ENCODE measurements at places on chromosomes 6 and 20.
A peak's percentile ranks its signal among the peaks of the same experiment; 100 is the strongest.

- DNase-seq, result no peak
Measured at GRCh38 chr6:3585320-3585935, 128.6 kb upstream of the SLC22A23 start.

- no peak for DNase-seq
Measured at GRCh38 chr6:125843593-125843992, 52.8 kb downstream of the NCOA7 start.

DNA sequence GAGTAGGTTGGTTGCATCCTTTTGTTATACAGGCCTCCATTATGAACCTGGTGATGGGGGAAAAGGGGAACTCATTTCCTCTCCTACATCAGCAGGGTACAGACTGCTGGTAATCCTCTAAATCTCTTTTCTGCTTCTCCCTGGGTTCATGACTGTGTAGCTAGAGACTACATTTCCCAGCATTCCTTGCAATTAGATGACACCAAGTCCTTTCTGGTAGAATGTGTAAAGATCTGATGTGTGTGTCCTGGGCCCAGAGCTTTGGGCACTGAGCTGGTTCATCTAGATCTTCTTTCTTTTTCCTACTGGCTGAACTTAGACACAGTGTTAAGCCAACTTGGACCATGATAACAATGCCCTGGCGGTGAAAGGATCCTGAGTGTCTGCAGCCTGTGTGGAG lies 104.7 kb upstream of the IFNGR1 start:
- no peak for DNase-seq

DNA sequence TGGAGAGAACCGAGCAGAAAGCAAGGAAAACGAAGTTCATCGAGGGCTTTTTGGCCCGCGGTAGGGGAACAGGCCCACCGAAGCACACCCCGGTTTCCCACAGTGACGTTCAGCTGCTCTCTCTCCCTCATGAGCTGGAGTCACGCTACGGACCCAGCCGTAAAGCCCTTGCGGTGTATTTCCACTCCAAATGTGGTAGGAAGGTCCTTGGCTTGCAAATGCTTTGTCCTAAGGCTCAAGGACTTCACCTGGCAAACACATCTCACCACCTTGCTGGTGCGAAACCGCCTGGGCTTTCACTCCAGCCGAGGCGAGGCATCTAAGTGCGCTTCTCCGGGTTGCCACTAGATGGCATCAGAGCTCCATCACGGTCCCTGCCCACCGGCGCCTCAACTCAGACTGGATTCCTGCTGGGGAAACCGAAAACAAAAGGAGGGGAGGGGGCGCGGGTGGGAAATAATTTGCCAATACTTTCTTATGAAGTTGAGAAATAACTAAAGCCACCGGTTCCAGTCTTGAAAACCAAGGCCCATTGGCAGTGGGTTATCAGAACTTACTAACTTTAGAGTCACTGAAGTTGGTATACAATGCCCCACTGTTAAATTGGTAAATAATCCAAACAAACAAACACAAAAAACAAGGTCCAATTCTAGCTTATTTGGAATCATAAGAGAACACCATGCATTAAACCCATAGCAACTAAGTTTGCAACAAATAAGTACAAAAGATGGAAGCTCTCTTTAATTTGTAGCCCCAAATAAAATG lies 13.4 kb upstream of the FOXC1 start:
- peak; percentile 41 for DNase-seq

DNA sequence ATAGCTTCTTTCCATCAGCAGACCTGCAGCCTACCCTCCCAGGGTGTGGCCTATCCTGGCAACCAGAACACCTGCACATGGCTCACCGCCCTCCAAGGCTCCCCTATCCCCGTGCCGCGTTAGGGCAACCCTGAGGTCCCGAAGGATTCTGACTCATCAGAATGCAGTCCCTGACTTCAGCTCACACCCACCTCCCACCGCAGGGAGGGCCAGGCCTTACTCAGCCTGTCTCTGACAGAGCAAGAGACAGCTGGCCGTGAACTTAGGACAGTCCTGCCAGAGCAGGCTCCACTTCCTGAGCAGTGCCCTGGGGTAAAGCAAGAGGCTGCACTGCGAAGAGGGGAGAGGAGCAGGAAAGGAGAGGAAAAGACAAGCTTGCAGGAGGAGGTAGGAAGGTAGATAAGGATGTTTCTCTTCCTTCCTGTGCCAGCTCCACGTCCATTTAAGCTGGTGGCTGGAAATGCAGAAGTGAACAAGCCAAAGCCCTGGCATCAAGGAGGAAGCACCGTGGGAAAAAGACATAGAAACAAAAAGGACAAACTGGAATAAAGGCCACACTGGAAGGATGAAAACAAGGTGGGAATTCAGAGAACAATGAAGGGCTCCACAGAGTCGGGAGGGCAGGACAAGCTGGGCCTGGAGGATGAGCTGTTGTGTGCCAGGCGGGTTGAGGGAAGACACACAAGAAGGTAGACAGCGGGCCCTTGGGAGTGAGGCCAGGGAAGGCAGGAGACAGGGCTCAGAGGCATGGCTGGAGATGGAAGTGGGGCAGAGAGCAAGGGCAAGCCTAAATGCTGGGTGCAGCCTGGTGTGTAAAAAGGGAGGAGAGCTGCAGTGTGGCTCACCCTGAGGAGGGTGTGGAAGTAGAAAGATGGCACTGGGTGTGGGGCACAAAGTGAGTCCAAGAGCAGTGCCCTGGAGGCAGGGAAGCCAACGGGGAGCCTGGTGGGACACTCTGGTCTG lies 102.7 kb downstream of the SLC23A2 start:
- no peak for DNase-seq

DNA sequence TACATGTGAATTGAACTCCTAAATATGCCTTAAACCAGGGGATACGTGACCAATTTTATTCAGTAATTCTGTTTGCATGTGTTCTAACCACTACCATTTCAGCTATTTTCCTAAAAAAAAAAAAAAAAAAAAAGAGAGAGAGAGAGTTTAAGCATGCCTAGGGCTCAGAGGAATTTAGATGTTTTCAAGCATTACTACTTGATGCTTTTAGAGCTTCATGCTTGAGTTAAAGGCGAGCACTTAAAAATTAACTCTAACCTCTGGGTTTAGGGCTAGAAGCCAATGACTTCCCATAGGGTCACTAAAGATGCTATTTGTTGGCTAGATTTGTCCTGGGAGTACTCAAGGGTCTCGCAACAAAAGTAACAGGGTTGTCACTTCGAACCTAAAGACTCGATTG lies 217.7 kb downstream of the ATXN1 start:
- no peak for DNase-seq

DNA sequence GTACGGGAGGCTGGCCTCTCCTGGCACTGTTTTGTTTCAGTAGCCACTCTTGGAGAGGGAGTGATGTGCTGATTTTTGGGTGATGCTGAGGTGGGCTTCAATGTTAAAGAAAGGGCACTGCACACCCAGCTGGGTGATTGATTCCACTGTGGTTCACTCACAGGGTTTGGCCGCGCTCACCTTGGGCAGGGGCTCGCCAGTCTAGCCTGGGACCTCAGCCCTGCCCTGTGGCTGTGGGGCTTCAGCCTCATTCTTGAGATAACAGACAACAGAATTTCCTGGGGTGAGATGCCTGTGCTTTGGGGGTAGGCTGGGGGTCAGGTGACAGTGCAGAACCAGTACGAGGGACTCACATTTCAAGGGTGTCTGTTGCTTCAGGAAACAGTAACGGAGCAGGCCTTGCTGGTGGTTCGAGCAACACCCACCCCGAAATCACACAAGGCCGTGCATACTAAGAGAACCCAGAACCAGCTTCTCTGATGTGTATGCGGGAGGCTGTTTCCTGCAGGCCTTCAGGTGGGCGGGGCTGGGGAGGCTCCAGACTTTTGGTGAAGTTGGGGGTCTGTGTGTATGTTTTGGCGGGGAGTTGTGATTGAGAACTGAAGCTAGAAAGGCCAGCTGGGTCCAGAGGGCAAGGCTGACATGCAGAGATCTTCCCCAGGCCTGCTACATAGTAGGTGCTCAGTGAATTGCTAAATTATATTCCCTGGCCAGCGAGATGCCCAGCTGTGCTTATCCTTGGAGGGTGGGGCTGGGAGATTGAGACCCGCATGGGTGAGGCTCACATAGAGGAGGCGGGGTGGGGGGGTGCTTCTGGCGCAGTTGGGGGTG lies 154.2 kb upstream of the RNF24 start:
- DNase-seq, result no peak

- no peak for DNase-seq
Measured at GRCh38 chr6:158737710-158738615, 81.2 kb downstream of the EZR start.

DNA sequence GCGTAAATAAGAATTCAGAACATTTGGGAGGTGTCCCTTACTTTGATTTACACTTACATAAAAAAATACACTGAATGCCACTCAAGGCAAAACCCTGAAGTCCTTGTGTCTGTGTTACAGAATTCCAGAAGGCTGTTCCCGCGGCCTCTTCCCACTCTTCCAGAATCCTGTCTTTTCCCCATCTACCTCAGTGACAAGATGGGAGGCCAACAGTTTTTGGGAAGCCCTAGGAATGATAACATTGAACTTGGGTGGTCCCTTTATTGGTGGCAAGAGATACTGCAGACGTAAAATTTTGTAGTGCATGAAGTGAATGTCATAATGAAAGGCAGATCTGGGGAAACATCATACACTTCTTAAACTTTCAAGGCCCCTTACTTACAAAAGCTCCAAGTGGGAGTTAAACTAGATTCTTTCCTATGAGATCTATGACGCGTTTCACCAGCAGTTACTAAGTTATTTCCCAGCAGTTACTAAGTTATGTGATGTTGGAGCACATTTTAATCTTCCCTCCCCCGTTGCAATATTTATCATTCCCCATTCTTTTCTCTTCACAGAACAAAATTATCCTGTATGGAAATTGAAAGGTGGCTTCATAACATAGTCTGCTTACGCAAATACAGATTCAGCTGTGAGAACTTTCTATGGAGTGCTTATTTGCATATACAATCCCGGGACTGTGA lies 79.5 kb downstream of the BCAS1 start:
- DNase-seq, result no peak

GRCh38 chr20:38762174-38762573 lies 13.9 kb downstream of the ACTR5 start:
- DNase-seq, result no peak

GRCh38 chr6:146297815-146298214 lies 245.8 kb upstream of the RAB32 start:
- no peak for DNase-seq

GRCh38 chr6:33144373-33144772 lies 47.9 kb downstream of the COL11A2 start:
- DNase-seq, result no peak

GRCh38 chr20:62959998-62960436 lies 7.5 kb downstream of the SLC17A9 start:
- DNase-seq, result no peak

GRCh38 chr6:112231594-112232060 lies 22.7 kb downstream of the LAMA4 start:
- no peak for DNase-seq

GRCh38 chr6:108648191-108648590 lies 87.5 kb downstream of the FOXO3 start:
- DNase-seq, result no peak

- no peak for DNase-seq
Measured at GRCh38 chr20:26205350-26205749, 508.7 kb upstream of the ZNF337 start.

DNA sequence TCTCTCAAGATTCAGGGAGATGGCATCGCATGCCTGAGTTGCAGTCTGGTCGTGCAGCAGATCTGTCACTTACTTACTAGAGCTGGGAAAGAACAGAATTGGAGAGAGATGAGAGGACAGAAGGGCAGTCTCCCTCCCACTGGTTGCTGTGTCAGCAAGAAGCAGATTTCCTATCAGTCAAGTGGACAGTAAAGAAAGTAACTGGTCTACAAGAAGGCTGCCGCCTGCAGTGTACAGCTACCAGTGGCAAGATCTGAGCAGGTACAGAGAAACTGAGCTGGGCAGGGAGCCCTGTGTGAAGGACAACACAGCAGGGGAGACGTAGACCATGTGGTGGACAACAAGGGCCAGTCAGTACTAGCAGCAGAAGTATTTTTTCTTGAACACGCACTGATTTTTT lies 49.5 kb upstream of the PCSK2 start:
- DNase-seq, result no peak

DNA sequence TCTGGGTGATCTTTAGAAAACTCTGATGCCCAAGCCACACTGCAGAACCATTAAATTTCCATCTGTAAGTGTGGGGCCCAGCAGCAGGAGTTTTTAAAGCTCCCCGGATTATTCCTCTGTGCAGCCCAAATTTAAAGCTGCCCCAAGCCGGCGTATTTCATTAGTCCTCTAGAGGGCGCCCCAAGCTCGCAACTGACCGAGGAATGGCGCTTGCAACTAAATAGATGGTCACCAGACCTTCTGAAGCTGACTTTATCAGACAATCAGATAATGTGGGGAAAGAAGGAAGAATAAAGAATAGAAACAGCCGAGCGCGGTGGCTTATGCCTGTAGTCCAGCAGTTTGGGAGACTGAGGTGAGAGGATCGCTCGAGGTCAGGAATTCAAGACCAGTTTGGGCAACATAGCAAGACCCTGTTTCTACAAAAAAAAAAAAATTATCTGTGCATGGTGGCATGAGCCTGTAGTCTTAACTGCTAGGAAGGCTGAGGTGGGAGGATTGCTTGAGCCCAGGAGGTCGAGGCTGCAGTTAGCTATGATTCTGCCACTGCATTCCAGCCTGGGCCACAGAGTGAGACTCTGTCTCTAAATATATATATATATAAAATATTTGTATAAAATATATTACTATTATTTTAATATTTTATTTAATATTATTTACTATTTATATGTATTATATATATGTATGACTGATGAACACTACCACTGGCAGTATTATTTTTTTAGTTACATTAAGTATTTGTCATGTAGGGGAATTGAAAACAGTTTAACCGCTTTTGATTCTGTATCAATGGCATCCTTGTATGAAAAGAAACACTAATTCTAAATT lies 56.0 kb downstream of the OTOR start:
- no peak for DNase-seq

DNA sequence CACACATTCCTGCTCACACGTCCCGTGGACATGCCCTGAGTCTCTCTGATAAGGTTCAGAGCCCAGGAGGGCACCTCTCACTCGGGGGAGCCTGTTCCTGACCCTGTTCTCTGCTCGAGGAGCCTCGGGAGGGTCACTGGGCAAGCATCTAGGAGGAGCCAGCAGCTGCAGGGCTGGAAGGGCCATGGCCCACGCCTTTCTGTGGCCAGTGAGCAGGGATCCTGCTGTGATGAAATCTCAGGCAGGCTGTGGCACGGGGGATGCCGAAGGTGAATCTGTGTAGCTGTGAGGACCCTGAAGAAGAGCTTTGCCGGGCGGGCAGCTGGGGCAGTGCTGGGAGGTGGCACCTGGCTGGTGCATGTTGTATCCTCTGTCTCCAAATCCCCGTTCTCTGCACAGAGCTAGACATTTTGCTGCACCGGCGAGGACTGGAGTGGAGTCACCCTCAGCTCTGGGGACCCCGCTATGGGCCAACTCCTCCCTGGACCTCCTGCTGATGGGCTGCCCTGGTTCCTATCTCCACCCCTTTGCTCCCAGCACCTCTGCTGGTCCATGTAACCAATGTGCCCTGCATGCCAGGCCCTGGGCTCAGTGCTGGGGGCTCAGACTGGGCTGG lies 7.1 kb upstream of the NPBWR2 start:
- no peak for DNase-seq

GRCh38 chr6:48243071-48243470 lies 132.1 kb upstream of the PTCHD4 start:
- DNase-seq, result no peak

GRCh38 chr20:48326868-48327267 lies 500.9 kb downstream of the PREX1 start:
- no peak for DNase-seq
